Progenitor cell of endocrine pancreas (in vitro differentiated cells): ENCODE measurements at places on chromosomes 4 and X.

GRCh38 chr4:2745981-2746806, 9.9 kb downstream of the TNIP2 start:
- no peak for DNase-seq

- no peak for DNase-seq
These were observed 83.6 kb downstream of the STAG2 start for GRCh38 chrX:124045109-124045508.

DNA sequence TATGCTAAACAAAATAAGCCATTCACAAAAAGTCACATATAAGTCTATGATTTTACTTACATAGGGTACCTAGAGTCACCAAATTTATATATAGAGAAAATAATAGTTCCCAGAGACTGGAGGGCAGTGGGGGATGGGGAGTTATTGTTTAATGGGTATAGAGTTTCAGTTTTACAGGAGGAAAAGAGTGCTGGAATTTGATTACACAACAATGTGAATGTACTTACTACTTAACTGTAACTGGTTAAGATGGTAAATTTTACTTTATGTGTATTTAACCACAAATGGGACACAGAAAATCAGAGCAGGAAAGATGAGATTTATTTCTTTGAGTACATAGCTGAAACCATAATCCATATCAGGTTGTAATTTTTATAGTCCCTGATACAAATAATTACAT, 144.4 kb downstream of the TMA16 start:
- no peak for DNase-seq

DNA sequence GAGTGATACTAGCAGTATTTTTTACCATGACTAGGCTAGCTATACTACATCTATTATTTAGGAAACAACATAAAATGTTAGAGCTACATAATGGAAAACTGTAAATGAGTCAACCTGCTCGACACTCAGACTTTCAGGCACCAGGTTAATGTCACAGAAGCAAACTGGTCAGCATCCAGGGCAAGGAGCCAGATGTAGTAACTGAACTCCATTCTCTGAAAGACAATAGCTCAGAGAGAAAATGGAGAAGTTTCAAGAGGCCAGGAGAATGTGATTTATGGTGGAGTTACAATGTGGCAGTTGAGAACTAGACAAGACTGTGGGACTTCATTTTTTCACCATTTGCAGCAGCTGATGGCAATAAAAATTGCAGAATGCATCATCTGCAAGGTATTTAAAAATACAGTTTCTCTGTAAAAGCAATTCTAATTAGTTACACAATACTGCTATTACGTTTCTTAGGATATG, 342.7 kb upstream of the PABPC4L start:
- no peak for DNase-seq

- no peak for DNase-seq
These were observed 25.3 kb downstream of the FBXW7 start for GRCh38 chr4:152510349-152511147.

GRCh38 chr4:161172396-161173026, 991.3 kb downstream of the FSTL5 start:
- no peak for DNase-seq

- no peak for DNase-seq
These were observed 33.6 kb upstream of the WFS1 start for GRCh38 chr4:6235901-6236640.

- no peak for DNase-seq
These were observed 145.9 kb downstream of the PCDH19 start for GRCh38 chrX:100264200-100264599.

GRCh38 chr4:122539861-122540465, 80.9 kb downstream of the IL21 start:
- no peak for DNase-seq

DNA sequence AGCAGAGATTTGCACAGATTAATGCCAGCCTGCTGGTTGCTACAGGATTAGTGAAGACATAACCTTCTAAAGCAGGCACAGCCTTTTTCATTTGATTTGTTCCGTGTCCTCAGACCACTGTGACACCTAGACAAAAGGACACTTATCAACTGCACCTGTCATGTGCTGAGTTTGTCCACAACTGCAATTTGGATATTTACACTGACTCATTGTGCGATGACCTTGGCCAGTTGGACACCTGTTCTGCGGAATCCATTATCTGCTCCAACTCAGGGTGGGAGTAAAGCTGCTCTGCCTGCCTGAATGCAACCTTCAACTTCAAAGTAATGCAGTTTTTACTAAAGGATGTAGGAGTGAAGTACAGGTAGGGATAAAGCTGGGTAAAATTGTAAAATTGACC, 4.1 kb upstream of the NR0B1 start:
- no peak for DNase-seq

DNA sequence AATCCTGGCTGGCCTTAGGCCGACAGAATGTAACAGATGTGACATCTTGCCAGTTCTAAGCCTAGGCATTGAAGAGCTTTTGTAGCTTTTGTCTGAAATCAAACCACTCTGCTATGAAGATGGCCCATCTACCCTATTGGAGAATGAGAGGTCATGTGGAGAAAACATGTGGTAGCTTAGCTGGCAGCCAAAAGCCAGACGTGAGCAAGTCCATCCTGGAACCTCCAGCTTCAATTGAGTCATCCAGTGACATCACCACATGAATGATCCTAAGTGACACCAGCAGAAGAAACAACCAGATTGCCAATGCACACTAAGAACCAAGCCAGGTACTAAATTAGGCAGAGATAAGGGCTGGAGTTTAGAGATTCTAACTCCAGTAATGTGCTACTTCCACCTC, 154.8 kb upstream of the ZFP42 start:
- no peak for DNase-seq

- DNase-seq, result no peak
These were observed 127.3 kb upstream of the NKX1-1 start for GRCh38 chr4:1533501-1534064.

- no peak for DNase-seq
These were observed 79.0 kb downstream of the RTL9 start for GRCh38 chrX:110437686-110438085.

- DNase-seq, result no peak
These were observed 63.2 kb downstream of the CD40LG start for GRCh38 chrX:136711147-136711546.

GRCh38 chr4:11151500-11151899, 277.2 kb downstream of the HS3ST1 start:
- DNase-seq, result no peak

GRCh38 chr4:4203688-4204400, 22.9 kb downstream of the OTOP1 start:
- no peak for DNase-seq

DNA sequence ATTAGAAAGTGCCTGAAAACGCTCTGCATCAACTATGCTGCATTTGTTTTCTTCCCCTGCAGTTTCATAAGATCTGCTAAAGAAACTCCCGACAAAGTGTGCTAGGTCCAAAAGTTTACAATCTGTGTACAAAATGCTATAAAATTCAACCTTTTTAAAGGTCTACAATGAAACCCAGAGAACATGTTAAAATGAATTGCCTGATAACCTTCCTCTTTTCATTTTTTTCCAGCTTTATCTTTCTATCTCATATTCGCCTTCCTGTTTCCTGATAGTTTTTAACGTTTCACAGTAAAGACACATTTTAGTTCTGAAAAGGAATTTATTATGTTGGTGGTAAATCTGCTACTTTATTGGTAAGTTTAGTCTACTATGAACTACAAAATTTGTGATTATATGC, 9.5 kb upstream of the HPGDS start:
- DNase-seq, result no peak

DNA sequence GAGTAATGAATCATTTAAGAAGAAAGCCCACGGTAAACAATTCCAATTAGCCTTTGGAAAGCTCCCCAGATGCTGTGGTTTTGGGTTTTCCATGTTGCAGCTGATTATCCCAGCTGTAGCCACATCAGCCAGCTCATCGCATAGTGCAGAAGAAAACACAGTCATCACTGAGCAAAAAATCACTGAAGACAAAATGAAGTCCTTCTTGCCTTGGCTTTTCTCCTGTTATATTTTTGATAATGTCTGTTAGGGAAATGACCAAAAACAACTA, 193.0 kb upstream of the C1QTNF7 start:
- no peak for DNase-seq

GRCh38 chr4:31100536-31100935, 380.4 kb downstream of the PCDH7 start:
- no peak for DNase-seq

GRCh38 chr4:3473181-3473950, 10.3 kb downstream of the DOK7 start:
- no peak for DNase-seq

GRCh38 chr4:26964512-26964911, 103.9 kb downstream of the STIM2 start:
- DNase-seq, result no peak

DNA sequence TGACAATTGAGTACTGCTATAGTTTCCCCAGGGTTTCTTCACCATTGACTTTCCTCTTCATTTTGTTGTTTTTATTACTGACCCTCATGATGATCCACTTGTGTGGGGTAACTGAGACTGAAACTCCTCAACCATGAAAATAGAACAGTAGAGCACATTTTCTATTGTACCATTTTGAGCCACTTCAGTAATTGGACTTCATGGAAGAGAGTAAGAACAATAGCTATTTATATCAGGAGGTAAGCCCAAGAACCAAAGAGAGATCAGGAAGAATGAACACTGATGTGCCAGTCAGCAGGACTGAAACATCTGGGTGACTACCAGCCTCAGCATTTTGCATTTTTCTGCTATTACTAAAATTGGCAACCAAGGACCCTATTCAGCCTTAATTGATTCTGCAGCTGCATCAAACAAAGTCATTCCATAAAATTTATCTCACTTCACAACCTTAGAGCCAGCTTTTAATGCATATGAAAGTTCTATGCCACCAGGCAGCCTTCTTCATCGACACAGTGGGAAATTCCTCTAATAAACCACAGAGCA, 151.4 kb downstream of the BANK1 start:
- DNase-seq, result no peak

GRCh38 chr4:111323916-111324315, 701.0 kb upstream of the PITX2 start:
- no peak for DNase-seq
